ENCODE measurements at places on chromosomes 3 and 15. TPM values are rescaled to one million over a fixed set of nuclear protein-coding genes. Genes with fewer than 3 reads are reported as not detected.

CGNL1 gene
- 11.0 TPM for total RNA-seq

TMEM44 gene
- total RNA-seq = 16.7 TPM

FBN1 gene
- 4,431 TPM for total RNA-seq

LPP gene
- 33.2 TPM for total RNA-seq
